ENCODE measurements at places on chromosomes 2 and 18.

DNA sequence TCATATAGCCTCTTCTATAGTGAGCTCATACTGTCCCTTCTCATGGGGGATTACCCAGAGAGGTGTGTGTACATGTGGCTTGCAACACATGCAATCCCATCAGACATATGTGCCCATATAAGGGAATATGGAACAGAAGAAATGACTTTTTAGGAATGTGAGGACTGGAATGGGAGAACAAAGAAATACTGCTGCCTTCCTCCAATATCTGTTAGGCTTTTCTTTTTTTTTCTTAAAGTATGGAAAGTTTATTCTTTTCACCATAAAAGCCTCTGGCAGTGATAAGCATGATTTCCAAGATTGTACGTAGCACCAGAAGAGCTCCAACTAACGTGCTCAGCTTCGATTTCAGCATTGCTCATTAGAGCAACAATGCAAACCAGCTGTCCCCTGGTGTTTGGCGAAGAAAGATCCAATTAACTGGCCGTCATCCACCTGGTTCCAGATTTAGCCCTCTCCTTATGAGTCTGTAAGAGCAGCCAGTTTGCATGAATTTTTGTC is 113.6 kb downstream of the ADCYAP1 start:
- peak; percentile 46 for DNase-seq

GRCh38 chr2:33134791-33135560 is 188.2 kb downstream of the LTBP1 start:
- no peak for DNase-seq

GRCh38 chr2:42009657-42010580 is 37.9 kb upstream of the PKDCC start:
- no peak for DNase-seq

GRCh38 chr2:105537466-105537865 is 138.6 kb upstream of the FHL2 start:
- no peak for DNase-seq

DNA sequence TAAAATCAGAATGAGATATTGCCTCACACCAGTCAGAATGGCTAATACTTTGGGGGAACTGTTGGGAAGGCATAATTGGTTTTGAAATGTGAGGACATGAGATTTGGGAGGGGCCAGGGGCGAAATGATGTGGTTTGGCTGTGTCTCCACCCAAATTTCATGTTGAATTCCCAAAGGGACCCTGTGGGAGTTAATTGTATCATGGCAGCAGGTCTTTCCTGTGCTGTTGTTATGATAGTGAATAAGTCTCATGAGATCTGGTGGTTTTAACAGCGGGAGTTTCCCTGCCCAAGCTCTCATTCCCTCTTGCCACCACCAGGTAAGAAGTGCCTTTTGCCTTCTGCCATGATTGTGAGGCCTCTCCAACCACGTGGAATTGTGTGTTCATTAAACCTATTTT is 59.6 kb downstream of the CSRNP3 start:
- peak; percentile 40 for DNase-seq

GRCh38 chr2:159266554-159266953 is 19.9 kb downstream of the WDSUB1 start:
- DNase-seq, result no peak

DNA sequence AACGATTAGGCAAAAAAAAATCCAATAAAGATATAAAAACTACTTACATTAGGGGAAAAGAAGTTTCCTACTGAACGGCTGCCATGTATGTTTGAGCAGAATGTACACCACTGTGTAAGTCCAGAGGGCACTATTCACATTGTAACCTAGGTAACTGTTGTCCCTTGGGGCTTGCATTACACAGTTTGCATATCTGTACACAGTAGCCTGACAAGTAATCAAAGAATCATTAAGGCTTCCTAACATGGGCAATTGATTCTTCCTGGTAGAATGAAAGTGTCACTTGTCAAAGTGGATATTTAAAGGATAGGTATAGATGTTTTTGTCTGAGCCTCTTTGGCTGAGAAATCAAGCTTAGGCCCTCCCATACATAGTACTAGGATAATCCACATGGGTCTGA is 39.1 kb downstream of the PLEK start:
- DNase-seq, result no peak

- no peak for DNase-seq
These were observed 401.6 kb upstream of the NRP2 start for GRCh38 chr2:205280596-205281236.

GRCh38 chr18:75491361-75491760 is 63.9 kb upstream of the SMIM21 start:
- no peak for DNase-seq

- no peak for DNase-seq
These were observed 54.7 kb downstream of the KCTD18 start for GRCh38 chr2:200454927-200455801.

GRCh38 chr2:226426292-226426736 is 373.3 kb downstream of the IRS1 start:
- no peak for DNase-seq

GRCh38 chr18:27996801-27997272 is 180.1 kb downstream of the CDH2 start:
- no peak for DNase-seq

GRCh38 chr2:219658196-219658846 is 30.9 kb downstream of the SLC4A3 start:
- no peak for DNase-seq

GRCh38 chr2:148201075-148202004 is 180.4 kb downstream of the MBD5 start:
- DNase-seq, result no peak

DNA sequence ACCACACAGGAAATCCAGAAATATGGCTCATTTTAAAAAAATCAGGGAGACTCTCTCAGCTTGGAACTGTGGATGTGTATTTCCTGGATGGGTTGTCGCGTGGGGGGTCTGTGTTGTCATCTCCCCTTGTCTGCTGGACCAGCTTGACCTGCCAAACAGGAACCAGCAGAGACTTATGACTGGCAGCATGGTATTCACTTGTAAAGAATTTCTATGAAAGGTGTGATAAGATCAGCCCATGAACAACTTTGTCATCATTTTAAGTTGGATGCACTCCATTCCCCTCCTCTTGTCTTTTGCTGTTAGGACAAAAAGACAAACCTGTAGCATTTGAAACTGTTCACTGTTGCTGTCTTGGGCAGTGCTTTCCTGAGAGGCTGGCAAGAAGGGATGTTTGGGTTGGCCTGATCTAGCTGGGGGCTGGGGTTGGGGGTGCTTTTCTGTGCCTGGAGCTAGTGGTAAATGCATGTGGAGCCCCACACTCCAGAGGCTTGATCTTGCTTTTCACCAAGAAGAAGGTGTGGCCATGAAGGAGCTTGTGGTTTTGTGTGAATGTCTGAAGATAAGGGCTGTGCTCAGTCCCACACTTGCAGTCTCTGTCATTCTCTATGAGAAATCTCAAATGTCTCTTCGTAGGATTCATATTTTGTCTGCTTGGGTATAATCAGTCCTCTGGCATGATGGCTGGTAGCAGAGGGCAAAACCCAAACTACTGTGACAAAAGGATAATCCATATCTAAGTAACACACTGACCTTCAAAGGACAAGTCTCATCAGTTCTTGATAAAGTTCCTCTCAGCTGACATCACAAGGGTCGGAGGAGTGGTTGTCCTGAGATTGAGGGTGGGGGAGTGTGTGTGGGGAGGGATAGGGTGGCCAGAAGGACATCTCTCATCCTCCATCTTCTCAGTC is 39.0 kb downstream of the RALB start:
- DNase-seq, result no peak

GRCh38 chr2:136131961-136132824 is 14.2 kb upstream of the CXCR4 start:
- no peak for DNase-seq

DNA sequence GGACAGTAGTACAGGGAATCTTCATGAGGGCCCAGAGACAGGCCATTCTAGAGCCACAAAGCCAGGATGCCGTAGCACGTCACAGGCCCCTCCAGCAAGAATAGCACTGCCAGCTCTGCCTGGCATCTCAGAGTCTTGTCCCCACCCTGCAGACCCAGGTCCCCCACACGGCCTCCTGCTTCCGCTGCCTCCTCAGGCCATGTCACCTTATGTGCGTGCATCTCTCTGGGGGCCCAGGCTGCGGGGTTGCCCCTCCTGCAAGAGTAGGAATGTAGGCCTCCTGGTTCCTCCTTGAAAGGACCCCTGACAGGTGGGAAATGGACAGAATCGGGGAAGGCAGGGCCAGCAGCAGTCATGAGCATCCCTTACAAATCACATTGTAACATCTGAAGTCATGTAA is 49.8 kb downstream of the ADI1 start:
- DNase-seq, result no peak

DNA sequence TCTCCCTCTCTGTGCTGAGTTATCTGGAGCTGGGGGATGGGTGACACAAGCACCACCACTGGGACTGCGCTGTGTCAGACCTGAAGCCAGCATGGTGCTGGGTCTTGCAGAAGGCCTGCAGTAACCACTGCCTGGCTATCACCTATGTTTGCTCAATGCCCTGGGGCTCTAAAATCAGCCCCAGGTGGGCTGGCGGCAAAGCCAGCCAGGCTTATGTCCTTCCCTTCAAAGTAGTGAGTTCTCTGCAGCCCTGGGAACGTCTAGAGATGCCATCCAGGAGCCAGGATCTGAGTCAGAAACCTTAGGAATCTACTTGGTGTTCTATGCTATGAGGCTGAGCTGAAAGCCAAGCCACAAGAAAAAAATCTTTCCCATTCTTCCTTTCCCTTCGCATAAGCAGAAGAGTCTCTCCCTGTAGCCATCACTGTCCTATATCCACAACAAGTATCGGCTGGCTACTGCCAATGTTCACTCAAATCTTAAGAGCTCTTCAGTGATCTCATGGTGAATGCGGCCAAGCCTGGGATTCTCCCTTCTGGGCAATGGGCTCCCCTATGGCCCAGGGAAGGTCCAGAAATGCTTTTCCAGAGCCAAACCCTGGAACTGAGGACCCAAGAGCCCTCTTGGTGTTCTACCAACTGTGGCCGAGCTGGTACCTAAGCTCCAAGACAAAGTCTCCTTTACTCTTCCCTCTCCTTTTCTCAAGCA is 248.7 kb downstream of the ZNF385B start:
- no peak for DNase-seq

DNA sequence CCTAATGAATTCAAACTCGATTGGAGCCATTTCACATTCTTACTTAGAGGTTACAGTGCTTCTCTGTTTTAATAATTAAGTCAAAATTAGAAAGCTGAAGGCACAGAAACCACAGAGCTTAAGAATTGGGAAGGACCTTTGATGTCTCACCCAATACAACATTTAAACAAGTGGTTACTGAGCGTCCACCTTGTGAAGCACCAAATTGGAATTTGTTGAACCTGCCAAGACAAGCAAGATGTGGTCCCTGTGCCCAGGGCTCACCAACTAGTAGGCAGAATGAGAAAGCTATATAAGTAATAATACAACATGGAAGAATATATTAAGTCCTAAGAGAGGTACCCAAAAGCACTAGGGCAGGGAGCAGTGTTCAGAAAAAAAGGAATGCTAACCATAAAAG is 64.5 kb upstream of the NPAS2 start:
- no peak for DNase-seq

DNA sequence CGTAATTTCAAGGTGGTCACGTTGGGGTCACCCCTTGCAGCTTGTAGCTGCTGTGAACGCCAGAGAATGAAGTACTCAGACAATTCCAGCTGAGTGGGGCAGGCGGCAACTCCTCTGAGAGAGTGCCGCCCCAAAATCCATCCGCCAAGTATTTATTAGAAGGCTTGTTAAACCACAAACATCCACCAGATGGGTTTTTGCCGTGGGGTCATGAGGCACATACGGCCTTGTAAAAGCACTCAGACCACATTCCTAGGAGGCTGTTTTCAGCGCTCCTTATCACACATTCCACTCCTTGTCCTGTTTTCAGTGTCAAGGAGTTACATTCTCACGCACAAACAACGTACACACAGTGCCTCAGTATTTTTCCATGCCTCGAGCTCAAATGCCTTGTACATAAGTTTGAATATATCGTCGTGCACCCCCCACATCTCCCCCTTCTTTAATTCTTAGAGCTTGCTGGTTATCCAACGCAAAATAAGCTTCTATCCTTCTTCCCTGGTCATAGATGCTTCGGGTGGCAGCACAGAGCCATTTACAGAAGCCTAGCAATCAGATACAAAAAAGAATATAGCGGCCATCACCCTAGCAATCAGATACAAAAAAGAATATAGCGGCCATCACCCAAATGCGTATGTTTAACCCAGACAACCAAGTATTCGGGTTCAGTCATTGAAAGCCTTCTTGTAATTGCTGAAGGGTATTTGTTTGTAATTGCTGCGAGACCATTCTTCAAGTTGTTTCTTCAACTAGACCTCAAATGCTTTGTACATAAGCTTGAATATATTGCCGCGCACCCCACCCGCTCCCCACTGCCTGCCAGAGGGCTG is 7.3 kb downstream of the ALPP start:
- DNase-seq, result no peak

GRCh38 chr2:233546101-233546500 is 20.5 kb downstream of the USP40 start:
- DNase-seq, result no peak

- no peak for DNase-seq
These were observed 149.3 kb downstream of the EXOC6B start for GRCh38 chr2:72676341-72677025.

DNA sequence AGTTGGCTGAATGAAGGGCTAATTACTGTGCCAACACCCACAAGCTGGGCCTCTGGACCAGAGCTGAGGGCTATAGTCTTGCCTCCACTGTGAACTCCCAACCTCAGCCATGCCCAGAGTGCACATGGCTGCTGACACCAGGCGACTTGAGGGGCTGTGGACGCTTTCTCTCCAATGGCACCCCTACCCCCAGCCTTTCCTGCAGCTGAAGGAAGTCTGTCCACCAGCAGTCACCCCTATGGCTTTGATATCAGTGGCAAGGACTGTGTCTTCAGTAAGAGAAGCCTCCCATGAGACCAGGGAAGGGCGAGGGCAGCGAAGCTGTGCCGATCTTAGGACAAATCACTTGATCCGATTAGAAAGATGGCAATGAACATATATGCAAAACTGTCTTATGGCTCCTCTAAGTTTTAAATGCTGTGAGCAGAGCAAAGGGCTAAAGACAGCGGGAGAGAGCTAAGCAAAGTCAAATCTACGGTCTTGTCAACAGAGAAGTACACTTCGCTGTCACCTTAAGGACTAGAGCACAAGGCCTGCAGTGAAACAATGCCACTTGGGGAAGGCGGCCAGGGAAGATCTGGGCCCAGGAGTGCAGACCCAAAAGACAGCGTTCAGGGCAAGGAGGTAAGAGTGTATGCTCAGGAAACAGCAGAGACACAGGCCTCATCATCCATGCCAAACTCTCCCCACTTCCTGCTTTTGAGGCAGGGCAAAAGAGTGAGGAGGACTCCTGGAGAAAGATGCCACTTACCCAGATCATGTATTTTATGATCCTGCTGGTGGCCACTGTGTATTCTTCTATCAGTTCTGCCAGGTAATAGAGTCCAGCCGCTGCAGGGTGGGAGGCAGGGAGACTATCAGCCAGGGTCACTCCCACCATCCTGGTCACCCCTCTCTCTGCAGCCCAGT is 1.5 kb downstream of the TEX261 start:
- DNase-seq, result no peak

DNA sequence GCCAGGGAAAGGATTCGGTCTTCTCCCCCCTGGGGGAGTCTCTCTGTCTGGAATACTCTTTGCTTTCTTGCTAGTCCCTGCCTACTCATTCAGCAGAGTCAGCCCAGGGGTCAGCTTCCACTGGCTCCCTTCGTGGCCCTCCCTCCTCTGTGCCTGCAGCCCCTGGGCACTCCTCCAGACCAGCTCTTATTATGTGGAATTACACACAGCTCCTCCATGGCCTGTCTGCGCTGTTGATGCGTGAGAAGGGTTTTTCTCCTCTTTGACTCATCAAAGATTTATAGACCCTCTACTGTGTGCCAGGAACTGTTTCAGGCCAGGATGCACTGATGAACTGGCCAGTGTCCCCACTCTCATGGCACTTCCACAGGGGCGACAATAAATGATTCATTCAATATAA is 44.4 kb downstream of the ST8SIA5 start:
- no peak for DNase-seq

- DNase-seq, result no peak
These were observed 1.6 kb upstream of the NFE2L2 start for GRCh38 chr2:177265824-177266817.

Measured in NCI-H2171 (cell line).